Lung (tissue), 17 donors: ENCODE measurements at places on chromosomes 7 and 10. TPM values are rescaled to one million over a fixed set of nuclear protein-coding genes. Genes with fewer than 3 reads are reported as not detected.

GRCh38 chr7:90216771-90217170 is 5.2 kb downstream of the STEAP2 start:
- DNase-seq, result no peak

DNA sequence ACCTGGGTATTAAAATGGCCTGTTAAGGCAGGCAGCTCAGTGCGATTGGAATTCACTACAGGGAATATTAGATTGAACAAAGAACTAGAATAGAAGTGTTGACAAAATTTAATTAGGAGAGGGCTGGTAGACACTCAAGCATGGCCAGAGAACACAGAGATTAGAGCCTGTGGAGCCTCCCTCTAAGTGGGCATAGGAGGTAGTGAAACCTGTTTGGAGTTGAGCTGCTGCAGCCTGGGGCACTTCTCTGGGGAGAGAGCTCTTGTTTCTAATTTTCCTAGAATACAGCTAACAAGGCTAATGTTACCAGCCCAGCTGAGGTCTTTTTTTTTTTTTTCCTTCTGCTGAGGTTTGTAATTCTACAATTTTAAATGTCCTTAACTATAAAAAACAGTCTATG is 46.4 kb downstream of the TMEM168 start:
- DNase-seq, result peak; percentile 34

DNA sequence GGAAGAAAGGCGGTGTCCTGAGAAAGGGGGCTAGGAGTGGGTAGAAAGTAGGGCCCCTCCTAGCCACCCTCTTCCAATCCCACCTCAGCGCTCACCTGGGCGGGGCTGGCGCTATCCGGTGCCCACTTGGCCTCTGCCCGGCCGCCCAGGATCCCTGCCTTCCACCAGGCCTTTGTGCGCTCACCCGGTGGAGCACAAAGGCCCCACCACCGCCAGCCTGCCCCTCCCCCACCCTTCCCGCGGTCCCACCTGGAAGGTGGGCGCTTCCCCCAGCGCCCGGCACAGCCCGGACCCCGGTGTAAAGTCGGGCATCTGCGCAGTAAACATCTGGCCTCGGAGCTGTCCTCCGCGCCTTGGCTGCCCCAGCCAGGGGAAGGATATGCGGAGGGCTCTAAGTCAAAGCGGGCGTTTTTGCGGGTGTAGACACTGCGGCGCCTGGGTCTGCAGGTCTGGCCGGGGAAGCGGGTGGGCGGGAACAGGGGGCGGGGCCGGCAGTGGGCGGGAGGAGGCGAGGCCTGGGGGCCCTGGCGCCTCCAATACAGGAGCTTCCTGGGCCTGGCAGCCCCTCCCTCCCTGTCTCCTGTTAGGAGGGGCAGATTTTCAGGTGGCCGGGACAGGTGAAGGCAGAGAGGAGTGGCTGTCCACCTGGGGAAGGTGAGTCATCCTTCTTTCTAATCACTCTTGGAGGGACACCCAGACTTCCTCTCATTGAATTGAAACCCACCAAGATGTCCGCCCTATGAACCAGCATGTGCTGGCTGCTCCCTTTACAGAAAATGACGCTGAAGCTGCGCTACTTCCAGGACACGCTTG is 49.3 kb downstream of the PNLIPRP2 start:
- peak; percentile 63 for DNase-seq

The MUC3A gene
- total RNA-seq, result 1.6 TPM
